ENCODE measurements at places on chromosomes 12 and 14.

- DNase-seq: no peak
Measured at GRCh38 chr14:103000291-103000921, 56.9 kb downstream of the CDC42BPB start.

DNA sequence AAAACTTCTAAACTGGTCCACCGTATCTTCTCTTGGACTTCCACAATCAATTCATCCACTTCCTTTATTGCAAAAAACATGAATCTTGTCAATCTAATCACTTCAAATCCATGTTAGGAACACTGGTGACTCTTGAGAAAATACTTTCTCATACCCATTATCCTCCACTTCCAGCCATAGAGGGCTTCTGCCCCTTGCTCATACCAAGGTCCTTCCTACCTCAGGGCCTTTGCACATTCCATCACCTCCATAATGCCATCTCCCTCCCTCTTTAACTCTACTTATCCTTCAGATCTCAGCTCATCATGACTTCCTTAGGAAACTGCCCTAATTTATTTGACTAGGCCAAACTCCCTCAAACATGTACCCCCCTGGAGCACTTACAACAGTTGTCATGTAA, 16.6 kb downstream of the STXBP6 start:
- DNase-seq: no peak

- DNase-seq: no peak
Measured at GRCh38 chr12:42824327-42824726, 234.8 kb upstream of the PRICKLE1 start.

DNA sequence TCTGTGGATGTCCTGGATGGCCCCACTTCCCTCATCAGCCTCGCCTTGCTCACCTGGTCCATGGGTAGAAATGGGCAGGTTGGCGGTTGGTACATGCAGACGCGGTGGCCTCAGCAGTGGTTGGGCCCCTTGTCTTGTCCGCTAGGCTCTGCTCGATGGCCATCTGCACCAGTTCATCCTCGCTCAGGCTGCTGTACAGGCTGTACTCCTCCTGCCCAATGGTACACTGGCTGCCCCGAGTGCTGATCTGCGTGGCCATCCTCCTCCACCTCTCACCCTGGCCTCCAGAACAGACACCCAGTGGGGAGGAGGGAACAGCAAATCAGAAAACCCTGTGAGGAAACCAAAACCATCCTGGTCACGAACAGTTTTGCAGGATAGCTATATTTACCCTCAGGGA, 12.1 kb downstream of the ASB2 start:
- DNase-seq: no peak

DNA sequence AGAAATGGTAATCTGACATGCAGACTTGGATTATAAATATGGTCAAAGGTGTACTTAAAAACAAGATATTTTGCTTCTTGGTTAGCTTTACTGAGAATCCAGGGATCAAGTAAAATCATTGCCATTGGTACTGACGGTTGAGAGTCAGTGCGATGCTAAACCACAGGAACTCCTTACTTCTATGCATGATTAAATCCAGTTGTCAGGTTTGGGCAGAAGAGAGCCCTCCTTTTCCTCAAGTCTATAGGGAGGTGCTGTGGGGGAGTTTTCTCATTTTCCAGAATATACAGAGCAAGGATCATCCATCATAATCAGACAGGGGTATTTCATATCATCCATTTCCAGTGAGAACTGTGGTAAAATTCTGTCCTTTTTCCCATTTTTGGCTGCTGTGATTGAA, 839.1 kb downstream of the NRXN3 start:
- DNase-seq: no peak

DNA sequence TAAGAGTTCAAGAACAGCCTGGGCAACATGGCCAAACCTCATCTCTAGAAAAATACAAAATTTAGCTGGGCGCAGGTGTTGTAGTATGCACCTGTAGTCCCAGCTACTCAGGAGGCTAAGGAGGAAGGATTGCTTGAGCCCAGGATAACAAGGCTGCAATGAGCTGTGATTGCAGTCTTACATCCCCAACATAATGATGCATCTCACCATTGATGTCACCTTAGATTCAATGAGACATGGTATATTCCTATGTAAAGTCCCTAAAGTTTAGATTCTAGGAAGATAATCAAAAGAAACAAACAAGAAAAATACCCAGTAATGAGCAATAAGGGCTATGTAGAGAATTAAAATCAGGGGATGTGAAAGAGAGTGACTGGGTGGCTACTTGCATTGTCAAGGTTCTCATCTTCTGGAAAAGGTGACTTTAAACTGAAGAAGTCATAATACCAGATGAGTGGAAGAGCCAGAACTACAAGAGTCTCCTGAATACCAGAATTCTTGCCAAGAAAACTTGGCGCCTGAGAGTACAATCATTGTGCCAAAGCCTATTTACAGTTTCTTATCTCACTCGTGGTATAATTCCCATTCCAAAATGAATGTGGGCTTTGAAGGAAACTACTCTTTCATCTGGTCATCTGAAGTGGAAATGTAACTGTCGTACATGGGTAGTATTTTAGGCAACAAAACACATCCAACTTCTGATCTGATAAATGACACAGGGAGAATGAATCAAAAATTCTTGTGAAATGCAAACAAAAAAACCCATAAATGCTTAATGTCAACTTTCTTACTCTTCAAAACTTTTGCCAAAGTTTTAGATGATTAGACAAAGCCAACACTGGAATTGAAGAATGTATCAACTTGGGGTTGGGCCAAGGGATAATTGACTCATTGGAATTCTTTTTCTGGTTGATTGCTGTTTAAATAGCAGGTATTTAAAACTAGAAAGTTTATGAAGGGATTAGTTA, 81.1 kb upstream of the ST8SIA1 start:
- DNase-seq: no peak

- DNase-seq: no peak
Measured at GRCh38 chr14:60974090-60974651, 6.7 kb downstream of the TRMT5 start.

DNA sequence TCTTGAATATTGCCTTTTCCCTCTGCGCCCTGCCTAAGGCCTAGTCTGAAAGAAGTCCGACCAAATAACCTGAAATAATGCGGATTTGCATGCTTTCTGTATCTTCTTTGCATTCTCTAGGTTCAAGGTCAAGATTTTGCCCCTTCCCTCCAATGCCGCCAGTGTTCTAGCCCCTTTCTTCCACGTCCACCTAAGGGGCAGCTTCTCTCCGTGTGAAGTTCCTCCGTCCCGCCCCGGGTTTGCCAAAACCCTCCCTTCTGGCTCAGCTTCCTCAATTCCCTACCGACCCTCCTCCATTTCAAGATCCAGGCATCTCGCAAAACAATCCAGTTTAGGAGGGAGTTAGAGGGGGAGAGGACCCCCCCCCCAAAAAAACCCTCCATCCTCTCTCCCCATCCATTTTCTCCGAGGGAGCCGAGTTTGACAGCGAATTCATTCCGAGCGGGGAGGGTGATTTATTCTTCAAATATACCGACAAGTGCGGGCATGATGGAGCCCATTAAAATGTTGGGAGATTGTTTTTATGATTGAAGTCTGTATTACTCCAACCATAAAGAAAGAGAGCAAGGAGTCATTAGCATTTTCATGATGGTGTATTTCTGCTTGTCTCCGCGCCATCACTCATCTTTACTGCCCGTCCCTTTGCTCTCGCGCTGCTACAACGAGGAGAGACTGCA, 20.9 kb upstream of the ATP5MC2 start:
- no peak for DNase-seq

GRCh38 chr14:91338379-91338778, 79.2 kb downstream of the CCDC88C start:
- DNase-seq: no peak

DNA sequence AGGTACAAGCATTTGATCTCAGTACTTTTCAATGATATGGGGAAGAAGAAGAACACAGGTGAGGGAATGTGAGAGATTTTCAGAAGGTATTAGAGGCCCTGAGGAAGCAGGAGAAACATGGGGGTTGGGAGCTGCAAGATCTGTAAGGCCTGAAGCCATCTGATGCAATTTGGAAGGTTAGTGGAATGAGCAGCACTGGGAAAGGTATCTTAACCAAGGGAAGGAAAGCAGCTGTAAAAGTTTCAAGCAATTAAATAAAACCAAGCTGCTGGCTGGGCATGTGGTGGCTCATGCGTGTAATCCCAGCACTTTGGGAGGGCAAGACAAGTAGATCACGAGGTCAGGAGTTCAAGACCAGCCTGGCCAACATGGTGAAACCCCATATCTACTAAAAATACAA, 104.4 kb upstream of the PARP11 start:
- no peak for DNase-seq

- DNase-seq: no peak
Measured at GRCh38 chr12:121916719-121917118, 1.7 kb upstream of the CFAP251 start.

DNA sequence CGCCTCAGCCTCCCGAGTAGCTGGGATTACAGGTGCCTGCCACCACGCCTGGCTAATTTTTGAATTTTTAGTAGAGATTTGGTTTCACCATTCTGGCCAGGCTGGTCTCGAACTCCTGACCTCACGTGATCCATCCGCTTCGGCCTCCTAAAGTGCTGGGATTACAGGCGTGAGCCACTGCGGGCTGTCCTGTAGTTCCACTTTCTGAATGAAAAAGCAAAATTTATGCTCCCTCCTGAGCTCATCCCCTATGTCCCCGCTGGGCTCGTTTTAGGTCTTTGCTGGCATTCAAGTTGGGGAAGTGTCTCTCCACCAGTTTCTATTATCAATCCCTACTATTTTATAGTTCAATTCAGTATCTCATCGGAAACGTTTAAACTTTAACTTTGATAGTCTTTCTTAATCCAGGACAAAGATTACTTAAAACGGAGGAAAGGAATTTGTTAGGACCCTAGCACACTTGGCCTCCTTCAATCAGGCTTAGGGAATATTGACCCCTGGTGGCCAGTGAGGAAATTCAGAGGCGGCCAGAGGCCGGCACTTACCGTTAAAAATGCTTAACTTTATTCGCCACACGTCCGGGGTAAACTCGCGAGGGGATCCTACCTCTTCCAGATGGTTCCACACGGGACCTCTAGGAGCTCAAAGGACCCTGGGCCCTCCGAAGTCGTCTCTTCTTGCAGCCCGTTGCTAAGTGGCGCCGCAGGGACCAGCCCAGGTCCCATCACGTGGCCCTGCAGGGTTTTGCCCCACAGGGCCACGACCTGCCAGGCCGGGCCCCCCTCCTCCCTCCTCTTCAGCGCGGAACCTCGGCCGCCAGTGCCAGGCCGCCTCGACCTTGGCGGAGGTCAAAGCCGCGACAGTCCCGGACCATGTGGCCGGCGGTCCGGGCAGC, 11.4 kb upstream of the DNAL1 start:
- DNase-seq: peak; percentile 66

- DNase-seq: no peak
Measured at GRCh38 chr12:25875661-25876060, 82.8 kb upstream of the RASSF8 start.

DNA sequence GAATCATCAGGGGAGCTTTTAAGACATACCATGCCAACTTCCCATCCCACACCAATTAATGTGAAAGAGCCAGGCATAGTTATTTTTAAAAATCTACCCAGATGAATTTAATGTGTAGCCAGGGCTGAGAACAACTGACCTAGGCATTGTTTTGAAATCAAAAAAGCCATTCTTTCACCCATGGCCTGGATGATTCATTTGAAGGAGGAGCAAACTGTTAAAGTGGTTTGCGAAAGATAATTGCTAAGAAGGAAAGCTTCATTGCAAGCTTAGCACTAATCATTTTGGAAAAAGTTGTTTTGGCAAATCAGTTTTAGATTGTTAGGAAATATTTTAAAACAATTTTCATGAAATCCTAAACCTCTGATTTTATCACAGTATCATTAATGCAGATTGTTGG, 2.1 kb upstream of the GTSF1 start:
- no peak for DNase-seq

- no peak for DNase-seq
Measured at GRCh38 chr12:79706156-79706555, 15.4 kb upstream of the PAWR start.

GRCh38 chr12:78703820-78704525, 160.6 kb upstream of the SYT1 start:
- DNase-seq: no peak

GRCh38 chr14:105487449-105487985, 831 bp downstream of the CRIP1 start:
- DNase-seq: no peak

DNA sequence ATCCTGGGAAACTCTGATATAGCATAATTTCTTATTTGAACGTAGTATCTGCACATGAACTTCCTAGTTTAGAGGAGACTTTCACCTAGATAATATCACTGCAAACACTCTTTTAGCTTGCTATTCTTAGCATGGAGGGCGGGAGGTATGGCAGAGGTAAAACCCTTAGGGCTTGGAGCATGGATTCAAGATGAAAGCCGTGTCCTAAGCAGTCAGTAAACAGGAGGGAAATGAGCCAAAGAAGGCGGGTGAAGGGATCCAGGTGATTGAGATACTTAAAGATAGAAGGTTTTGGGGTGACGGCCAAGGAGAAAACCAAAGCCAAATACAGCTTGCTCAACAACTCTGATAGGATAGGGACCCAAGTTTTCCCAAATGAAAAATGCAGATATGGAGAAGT, 107.1 kb upstream of the BCAT1 start:
- no peak for DNase-seq

DNA sequence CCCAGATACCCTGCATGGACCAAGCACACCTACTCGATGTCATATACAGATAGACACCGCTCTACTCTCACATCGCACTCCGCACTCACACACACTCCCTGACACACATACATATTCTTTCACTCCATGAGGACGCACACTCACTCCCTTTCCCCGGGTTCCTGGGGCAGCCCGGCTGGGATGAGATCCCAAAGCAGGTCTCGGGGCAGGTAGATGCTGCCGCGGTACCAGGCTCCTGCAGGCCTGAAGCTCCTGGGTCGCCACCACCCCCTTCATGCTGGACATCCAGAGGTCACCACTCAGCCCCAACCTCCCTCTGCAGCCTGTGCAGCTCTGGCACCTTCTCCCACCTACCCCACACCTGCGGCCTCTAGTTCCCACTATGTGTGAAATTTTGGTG, 2.3 kb downstream of the C1QL4 start:
- no peak for DNase-seq

- no peak for DNase-seq
Measured at GRCh38 chr14:68569970-68570409, 222.9 kb downstream of the ZFP36L1 start.

GRCh38 chr12:129911428-129912049, 7.7 kb upstream of the TMEM132D start:
- peak; percentile 17 for DNase-seq

- DNase-seq: no peak
Measured at GRCh38 chr12:131642101-131642540, 68.8 kb upstream of the SFSWAP start.
